ENCODE measurements at places on chromosomes 5 and 9. TPM values are rescaled to one million over a fixed set of nuclear protein-coding genes. Genes with fewer than 3 reads are reported as not detected.
A peak's percentile ranks its signal among the peaks of the same experiment; 100 is the strongest.

Gene SLC31A2
- 1.3 TPM for total RNA-seq

Gene ADAMTS12
- total RNA-seq = 6.2 TPM

Gene PCDH1
- 131 TPM for total RNA-seq

- no peak for DNase-seq
Measured at GRCh38 chr5:30121043-30121442, 1072.4 kb upstream of the CDH6 start.

DNA sequence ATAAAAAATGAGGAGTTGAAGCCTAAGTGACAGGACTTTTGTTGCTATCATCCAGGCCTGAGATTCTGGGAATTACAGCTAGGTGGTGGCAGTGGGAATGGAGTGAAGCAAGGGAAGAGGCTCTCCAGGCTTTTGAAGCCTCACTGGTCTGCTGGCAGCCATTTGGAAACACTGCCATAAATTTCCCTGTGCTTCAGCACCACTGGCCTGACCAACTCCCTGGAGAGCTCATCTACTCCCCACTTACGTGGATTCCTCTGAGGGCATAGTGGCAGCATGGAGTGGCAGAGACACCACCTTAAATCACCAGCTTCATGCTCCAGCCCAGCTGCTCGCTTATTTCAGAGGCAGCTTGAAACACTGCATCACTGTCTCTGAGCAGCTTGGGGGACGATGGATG, 518.2 kb downstream of the TLR4 start:
- peak; percentile 48 for DNase-seq

- DNase-seq = no peak
Measured at GRCh38 chr5:139404484-139404840, 573 bp upstream of the SPATA24 start.

GRCh38 chr9:105341434-105342146, 97.1 kb downstream of the SLC44A1 start:
- no peak for DNase-seq

DNA sequence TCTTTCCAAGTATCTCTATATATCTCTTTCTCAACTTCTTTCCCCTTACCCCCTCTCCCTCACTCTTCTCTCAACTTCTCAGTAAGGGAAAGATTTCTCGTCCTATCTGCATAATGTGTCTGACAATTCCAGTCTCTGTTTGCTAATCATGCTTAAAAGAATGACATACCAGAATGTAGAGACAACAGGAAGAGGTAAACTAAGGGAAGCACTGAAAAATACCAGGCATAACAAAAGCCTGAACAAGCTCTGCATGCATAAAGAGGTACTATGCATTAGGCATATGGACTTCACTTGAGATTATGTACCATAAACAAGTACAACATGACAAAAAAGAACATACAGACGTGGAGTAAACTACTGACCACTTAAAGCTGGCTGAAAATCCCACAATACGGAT, 62.6 kb downstream of the SEMA5A start:
- DNase-seq = no peak

GRCh38 chr5:98768160-98768959, 5.1 kb upstream of the RGMB start:
- DNase-seq = peak; percentile 89

DNA sequence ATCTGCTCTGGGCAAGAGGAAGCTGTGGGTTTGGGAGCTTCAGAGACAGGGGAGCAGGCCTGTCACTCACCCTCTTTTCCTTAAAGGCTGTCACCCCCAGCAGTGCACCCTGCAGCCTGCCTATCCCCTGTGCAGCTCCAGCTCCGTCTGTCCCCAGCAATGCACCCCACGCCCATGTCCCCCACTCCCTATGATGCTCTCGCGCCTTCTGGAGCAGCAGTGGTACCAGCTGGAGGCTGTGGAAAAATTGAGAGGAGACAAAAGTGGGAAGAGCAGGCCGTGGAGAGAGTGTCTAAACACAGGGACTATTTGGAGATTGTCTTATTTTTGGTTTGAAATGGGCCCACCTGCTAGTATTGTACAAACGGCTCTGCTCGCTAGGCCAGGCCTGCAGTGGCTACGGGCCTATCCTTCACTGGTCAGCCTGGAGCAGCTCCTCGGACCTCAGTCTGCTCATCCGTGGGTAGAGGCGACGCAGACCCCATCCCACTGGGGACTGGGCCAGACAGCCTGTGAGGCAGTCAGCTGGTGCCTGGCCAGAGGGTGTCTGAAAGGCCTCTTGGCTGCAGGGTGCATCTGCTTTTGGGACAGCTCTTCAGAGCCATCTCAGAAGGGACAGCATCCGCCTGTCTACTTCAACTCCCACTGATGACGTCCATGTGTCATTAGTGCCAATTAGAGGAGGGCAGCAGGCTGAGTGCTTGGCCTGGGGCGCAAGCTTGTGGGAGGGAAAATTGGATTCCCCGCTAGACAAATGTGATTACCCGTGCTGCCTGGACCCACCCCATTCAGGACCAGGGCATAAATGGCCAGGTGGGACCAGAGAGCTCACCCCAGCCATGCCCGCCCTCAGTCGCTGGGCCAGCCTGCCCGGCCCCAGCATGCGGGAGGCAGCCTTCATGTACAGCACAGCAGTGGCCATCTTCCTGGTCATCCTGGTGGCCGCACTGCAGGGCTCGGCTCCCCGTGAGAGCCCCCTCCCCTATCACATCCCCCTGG, at the start of gene DBH:
TSS of gene DBH (plus strand) at position 831 of the 999 bp plus-strand sequence. CDS start at position 840, 9 bp downstream.
- DNase-seq = no peak

DNA sequence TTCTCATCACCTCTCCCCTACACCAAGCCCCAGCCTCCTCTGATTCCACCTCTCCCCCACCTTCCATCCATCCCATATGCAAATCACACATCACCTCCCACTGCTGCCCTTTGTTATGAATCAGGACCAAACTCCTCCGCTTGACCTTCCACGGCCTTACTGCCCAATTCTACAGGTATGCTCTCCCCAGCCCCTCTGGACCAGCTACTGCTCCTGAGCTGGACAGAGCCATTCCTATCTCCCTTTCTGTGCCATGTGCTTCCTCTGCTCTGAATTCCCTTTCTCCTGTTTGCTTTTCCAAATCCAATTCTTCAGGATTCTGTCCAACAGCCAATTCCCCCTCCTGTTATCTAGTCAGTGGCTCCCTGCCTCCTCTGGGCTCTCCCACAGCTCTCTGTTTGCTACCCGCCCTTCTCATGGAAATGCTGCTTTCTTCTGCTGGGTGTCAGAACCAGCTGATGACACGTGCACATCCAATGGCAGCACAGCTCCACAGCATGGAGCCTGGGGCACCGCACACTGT, 8.3 kb downstream of the FABP6 start:
- peak; percentile 69 for DNase-seq
